CD4-positive, alpha-beta T cell treated with Interleukin-10 for 1 hour (primary cell): ENCODE measurements at places on chromosomes 12 and 14.

DNA sequence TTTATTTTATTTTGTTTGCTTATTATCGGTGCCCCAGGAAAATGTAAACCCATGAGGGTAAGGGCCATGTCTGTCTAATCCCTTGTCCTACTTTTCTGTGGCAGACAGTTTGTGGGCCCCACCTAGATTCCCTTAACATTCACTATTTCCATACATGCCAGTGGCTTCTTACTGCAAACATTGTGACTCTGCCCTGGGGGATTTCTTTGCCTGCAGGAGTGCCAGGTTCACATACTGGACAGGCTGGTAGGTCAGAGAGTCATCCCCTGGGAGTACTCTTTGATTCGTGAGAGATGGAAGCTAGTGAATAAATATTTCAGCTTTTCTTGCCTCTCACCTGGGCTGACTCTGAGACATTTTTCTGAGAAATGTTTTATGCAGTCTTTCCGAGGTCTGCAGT, 122.8 kb upstream of the TBX5 start:
- DNase-seq, result no peak

- DNase-seq, result no peak
Observed at GRCh38 chr14:100982762-100983161, 79.2 kb upstream of the RTL1 start.

DNA sequence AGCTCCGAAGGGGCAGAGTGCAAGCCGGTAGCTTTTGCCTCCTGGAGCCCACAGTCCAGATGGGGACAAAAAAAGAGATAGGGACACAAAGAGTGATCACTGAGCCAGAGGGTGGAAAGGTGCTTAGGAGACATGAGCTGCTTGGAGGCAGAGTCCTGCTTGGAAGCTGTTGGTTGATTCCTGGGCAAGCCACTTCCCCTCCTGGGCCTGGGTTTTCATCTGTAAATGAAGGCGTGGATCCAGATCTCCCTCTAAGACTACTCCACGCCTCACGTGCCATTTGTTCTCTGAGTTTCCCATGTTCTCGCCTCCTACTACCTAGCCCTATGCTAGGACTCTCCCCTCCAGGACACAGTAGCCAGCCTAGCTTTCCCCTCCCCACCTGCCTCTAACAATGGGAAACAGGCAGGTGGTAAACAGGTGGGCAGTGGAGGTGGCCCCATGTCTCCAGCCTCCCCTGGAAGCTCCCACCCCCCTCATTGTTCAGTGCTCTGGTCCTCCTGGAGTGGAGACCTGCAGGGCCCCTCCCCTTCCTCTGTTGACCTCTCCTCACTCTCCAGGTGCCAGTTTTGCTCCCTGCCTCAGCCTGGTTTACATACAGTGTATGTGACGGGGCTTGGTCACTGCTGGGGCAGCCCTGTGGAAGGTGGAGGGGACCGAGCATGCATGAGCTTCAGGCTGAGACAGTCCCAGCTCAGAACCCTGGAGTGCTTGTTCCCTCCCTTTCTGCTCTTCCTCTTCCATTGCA, 3.8 kb downstream of the SERPINA3 start:
- DNase-seq, result no peak

DNA sequence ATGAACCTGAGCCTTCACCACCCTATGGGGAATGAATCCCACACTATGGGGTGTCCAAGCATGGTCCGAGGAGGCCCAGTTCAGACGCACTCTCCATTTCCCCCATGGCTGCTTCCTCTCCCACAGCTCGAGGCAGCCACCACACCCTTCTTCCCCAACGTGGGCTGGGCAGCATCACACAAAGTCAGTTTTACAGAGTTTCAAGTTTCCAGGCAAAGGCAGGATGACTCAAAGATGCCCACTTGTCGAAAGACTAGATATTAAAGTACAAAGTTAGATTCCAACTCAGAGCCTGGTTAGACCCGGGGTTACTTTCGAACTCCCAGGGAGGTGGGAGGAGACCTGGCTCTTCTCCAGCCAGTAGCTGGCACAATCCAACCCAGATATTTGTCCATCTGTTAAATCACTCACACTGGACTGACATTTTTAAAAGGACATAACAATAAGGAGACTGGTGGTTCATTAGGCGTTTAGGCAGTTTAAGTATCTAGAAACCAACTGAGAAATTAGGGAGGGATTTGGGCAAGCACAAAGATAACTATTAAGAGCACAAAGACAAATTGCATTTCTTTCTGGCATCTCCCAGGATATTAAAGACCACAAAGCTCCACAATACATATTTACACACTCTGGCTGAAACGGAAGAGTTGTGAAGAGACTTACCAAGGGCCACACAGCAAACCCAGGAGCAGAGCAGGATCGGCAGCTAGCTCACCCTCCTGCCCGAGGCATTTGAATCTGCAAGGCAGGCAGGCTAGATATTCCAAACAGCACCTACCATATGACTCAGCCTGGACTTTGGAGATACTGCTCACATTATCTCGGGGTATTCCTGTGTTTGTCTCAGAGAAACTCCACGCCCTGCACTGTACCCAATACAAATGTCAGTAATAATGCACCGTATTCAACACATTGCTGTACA, 34.8 kb downstream of the TMCC3 start:
- DNase-seq, result no peak

DNA sequence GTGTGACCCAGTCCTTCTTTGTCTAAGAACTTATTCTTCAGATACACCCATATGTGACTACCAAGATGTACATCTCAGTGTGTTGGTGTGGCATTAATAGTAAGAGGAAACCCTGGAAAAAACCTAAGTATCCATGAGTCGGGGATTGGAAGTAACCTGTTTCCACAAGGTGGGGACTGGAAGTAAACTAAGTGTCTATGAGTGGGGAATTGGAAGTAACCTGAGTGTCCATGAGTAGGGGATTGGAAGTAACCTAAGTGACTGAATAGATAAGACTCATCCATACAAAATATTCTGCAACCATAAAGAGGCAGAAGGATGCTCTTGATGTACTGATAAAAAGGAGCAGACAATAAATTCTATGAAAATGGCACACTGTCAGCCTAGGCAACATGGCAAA, 184.7 kb downstream of the PHETA1 start:
- no peak for DNase-seq

DNA sequence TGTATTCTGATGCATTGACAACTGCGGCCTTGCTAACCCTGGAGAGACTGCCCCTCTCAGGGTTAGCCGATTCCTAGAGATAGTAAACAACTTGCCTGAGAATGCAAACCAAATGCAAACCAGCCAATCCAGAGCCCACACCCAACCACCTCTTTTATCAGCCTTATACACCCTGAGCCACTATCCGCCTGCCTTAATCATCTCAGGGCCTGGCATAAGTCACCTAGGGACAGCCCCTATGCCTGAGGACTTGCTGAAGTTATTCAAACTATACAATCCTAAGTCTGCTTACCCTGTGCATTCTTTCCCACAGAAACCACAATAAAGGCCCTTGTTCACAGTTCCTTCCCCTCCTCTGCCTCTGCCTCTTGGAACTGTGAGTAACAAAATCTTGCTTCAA, 177.2 kb downstream of the KCNA5 start:
- peak; percentile 0 for DNase-seq

DNA sequence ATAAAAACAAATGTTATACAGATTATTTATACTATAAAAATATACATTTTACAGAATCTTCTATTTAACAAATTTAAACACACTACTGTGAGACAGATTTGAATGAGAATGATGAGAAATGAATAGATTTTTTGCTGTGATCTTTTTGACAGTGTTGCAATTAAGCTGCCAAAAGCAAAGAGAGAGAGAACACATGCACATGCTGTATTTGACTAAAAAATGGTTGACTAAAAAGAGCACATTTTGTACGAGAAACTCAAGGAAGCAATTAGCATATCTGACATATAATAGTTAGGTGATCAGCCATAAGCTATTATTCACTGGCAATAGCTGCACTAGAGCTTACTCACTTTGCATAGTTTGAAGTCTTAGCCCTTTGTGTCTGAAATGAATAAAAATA, 115.8 kb downstream of the SYT10 start:
- no peak for DNase-seq

DNA sequence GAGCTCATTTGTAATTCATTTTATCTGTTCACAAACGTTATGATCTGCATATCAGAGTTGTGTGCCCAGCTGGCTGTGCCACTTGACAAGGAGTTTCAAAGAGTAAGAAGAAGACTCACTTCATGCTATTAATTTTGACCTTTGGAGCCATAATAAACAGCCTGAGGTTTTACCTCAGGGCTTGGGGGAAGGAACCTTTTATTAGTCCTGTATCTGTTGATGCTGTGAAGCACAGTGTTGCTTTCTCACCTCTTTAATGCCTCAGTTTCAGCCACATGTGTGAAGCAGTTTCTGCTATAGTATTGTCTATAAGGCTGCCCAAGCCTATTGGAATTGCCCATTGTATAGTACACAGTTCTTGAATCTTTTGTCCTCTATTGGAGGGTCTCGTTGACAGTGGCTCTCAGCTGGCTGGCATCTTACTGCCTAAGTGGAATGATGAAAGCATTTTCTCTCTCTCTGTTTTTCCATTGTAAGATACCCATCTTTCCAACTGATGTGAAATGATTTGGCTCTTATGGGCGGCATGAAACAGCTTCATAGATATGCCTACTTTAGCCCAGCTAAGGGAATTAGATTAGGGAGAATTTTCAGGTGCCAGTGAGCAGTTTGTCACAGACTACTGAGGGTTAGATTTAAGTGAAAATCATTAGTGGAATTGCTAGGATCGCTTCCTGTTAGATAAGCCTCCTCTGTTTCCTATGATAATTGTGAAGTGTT, 34.7 kb downstream of the GPATCH2L start:
- no peak for DNase-seq

DNA sequence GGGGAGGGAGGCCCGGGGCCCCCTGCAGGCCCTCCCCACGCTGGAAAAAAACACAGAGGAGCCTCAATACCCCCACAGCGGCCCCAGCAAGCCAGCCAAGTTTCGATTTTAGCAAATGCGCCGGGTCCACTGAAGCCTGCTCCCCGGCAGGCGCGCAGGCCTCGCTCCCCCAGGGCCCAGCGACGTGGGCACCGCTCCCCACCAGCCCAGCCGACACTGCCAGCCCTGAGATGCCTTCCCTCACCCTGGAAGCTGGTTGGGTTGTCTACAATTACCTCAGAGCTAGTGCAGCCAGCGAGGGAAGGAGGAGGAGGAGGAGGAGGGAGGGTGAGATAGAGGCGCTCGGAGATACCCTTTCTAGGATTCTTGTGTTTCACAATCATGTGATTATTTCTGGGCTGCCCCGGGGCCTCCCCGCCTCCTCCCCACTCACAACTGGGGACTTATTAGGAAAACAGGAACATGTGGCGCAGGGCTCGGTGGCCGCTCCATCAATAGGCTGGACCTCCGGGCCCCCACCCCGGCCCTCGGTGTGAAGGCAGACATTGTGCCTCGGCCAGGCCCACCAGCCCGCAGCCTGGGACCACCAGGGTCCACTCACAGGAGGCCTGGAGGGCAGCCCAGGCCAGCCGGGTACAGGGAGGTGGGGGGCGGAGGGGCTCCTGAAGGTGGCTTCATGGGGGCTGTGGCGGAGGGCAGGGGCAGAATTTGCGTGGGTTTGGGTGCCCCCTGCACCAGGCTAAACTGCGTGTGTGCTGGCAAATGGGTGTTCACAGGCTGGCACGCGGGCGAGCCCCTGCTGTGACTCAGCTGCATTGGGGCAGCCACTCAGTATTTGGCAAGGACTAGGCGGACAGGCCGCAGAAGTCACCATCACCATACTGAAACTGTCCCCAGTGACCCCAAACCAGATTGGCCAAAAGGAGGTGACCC, 109.9 kb downstream of the NCOR2 start:
- DNase-seq, result peak; percentile 74

DNA sequence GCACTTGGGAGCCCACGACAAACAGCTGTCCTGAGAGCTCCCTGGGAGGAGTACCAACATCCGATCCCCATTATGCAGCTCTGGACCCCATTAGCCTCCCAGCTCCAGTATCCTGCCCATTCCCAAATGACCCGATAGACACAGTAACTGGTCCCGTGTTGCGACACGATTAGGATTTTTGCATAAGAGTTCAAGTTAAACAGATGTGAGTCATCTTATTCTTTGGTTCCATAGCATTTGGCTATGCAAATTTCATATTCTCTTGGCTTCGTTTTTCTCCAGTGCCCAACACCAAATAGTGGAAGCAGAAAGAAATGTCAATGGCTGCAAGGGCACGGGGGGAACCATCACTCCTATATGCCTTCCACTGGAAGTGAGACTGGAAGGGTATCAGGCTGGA, 43.0 kb upstream of the LRRC10 start:
- DNase-seq, result no peak

DNA sequence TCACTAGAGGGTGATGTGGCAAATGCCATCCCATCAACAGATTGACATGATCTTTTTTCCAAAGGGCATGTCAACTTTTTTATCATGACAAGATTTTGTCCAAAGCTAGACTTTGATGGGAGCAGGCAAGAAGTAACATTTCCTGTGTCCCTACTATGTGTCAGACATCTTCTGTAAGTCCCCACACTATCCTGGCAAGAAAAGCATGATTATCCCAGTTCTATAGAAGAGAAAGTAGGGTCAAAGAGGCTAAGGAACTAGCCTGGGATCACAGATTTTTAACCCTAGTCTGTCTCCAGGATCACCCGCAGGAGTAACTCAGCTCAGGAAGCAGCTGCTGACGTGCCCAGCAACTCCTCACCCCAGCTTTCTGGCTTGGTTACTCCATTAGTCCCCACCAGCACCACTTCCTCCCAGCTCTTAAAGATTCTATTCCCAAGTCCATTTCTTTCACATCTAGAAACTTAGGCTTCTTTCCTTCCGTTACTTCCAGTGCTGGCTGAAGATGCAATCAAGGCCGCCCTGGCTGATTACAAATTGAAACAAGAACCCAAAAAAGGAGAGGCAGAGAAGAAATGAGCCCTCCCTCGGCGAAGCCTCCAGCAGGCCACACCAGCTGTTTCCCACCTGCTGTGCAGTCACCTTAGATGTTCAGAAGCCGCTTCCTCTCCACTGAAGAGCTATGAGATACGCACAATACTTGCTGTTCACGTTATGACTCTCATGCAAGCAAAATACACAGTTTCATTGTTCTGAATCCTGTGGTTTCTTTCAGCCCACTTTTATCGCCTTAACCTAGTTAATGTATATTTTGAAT, 6.2 kb downstream of the ISCU start:
- DNase-seq, result peak; percentile 73

DNA sequence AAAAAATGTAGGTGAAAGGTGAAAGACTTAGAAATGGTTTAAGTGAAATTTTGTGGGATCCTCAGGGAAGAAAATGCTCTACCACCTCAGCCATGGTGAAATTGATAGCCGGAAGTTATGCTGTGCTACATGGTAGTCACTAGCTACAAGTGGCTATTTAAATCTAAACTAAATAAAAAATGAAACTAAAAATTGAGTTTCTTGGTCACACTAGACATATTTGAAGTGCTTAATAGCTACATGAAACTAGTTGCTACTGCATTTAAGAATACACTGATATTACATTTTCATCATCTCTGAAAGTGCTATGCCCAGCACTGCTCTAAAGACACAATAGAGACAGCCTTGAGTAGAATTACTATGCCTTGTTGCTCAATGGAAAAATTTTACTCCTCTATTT, 10.3 kb upstream of the SLCO1B3 start:
- DNase-seq, result no peak
